OCI-LY7 (cell line): ENCODE measurements at places on chromosomes 1 and 21.

DNA sequence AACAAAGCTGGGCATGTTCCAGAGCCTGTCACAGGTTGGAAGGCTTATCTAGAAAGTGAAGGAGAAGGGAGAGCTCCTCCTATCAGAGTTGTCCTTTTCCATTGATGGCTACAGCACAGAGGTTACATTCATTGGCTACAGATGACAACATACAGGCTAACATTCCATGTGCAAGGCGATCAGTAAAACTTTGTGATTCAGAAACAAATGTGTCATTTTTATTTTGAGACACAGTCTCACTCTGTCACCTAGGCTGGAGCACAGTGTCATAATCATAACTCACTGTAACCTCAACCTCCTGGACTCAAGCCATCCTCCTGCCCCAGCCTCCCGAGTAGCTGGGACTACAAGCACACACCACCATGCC, 32.6 kb downstream of the TRIM67 start:
- DNase-seq, result no peak

DNA sequence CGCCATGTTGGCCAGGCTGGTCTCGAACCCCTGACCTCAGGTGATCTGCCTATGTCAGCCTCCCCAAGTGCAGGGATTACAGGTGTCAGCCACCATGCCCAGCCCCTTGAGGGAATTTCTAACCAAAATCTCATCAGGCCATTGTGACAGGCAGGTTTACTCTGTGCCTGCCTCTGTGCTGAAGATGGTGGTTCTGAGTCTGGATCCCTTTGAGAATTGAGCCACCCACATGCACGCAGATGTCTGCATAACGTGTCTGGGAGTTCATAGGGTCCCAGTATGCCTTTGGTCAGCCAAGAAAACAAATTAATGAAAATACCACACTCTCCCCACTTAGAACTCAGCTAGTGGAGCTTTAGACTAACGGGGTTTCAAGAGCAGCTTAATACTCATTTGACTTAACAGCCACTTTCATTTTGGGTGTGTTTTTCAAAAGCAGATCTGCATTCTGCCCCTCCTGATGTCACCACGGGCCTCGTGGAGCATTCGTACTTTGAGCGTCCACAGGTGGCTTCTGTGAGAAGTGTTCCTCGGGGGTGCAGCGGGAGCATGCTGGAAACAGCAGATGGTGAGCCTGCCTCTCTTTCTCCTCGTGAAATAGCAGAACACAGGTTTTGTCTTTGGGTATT, 45.3 kb downstream of the DIP2A start:
- DNase-seq, result no peak

DNA sequence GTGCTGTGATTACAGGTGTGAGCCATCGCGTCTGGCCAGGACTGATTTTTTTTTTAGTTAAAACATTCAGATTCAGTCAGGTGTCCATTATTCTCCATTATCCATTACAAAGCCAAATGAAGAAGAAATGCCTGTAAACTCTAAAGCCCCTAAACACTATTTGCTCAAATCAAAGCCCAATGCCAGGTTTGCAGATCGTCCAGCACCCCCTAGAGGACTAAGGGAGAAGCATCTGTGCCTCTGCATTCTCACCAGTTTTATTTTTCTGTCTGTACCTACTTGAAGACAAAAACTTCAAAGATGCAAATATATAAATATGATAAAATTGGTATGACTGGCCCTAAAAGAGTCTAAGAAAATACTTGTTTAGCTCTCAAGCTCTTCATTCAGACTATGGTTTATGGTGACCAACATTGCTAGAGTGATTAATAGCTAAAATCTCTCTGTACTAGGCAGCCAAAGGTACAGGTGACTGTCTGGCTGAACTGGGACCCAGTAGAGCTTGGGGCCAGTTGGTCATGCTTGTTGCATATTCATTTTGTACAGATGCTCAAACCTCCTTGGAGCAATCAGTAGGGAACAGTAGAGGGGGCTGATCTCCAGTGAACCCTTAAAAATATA, 138.4 kb downstream of the SYT2 start:
- peak; percentile 59 for DNase-seq

- DNase-seq, result no peak
Observed at GRCh38 chr1:214568328-214568727, 16.9 kb upstream of the PTPN14 start.

- no peak for DNase-seq
Observed at GRCh38 chr1:193192586-193192985, 6.2 kb upstream of the B3GALT2 start.

DNA sequence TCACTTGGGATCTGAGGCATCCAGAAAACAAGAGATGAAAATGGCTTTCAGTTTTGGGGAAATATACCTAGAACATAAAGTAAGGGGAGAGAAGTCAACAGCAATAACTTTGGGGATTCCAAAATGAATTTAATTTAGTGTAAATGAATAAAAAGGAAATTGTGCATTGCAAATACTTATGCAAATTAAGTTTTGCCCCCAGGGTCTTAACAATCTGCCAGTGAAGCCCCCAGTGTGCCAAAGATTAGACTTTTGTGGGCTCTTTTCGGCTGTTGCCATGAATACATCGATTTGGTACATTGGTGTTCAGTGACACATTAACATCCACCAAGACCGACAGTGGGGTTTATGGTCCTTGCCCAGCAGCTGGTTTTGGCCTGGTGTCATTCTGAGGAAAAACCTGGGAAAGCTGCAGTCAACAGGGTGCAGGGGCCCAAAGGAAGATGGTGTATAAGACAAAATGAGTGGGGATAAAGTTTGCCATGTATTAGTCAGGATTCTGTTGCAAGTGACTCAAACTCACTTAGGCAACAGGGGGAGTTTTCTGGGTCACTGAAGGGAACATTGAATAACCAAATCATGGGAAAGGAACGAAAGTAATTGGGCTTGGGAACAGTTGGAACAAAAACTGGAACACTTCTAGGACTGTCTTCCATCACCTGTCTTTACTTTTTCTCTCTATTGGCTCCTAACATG, 30.2 kb upstream of the IGSF3 start:
- DNase-seq, result no peak

- DNase-seq, result no peak
Observed at GRCh38 chr1:228292609-228292911, 84.7 kb downstream of the OBSCN start.

DNA sequence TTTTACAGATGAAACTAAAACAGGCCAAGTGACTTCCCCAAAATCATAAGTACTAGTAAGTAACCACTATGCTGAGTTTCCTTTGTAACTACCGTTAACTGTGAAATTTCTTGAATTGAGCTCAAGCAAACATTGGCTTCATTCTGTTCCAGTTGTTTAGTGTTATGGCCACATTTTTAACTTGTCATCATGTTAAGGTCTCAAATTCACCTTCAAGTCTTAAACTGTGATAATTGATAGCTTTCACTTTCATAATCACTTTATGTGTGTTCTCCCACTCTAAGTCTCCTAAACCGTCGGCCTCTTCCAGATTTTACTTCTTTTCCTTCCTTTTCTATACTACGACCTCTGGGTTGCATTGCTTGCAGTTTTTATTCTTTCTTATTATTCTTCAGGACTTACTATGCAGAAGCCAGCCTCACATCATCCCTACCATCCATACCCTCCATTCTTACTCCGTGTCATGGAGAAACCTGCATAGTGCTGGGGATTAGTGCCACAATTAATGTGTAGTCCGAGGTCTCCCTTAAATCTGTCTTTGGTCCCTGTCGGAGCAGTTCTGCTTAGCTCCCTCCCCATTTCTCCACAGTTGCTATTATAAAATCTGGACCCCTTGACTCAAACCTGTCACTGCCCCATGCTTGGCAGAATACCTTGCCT, 5.8 kb downstream of the KIF1B start:
- no peak for DNase-seq

GRCh38 chr1:101233495-101233894, 3.3 kb upstream of the S1PR1 start:
- DNase-seq, result no peak

- no peak for DNase-seq
Observed at GRCh38 chr1:109991400-109991925, 6.9 kb downstream of the AHCYL1 start.

GRCh38 chr1:79848316-79848715, 841.8 kb upstream of the ADGRL4 start:
- DNase-seq, result no peak

DNA sequence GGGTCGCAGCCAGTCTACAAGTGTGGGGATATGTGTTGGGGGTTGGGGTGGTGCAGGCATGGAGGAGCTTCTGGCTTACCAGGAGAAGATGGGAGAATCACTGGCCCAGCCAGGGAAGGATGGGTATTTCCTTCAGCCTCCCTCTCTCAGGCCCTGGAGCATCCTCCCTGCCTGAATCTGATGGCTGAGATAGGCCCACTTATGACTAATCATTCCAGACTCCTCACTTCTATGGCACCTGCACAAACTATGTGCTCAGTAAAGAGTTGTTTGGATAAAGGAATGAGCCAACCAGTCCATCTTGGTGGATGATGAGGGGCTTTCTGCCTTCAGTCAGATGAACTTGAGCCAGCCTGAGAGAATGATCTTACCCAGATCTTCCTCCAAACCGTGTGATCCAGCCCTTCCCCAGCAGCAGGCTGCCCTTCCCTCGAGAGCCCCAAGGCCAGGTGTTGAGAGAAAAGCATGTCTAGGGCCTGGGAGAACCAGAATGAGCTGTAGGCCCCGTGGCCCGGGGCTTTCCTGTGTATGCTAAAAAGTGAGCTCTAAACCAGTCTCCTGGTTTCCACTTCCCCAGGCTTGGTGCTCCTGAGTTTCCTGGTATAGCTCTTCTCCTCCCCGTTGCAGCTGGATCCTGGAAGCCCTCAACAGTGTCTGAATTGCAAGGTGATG, 1.3 kb downstream of the GPA33 start:
- DNase-seq, result no peak

DNA sequence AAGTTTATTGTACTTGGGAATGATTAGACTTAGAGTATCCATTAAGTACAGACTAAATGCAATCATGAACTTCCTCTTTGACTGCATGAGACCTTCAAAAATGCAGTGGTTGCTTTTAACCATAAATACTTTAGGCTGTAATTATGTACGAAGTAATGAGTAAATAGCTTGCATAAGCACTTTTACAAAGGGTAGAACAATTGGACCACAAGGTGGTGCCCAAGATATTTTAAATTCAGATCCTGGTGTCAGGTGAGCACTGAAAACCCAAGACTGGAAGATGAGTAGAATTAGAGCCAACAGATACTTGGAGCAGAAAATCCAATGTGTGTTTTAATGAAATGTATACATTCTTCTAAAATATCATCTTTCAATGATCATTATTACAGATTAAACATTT, 43.4 kb upstream of the RHOU start:
- DNase-seq, result peak; percentile 38

- no peak for DNase-seq
Observed at GRCh38 chr1:13983393-13983792, 283.4 kb downstream of the PRDM2 start.

GRCh38 chr1:2358072-2358471, 33.3 kb downstream of the MORN1 start:
- DNase-seq, result no peak

DNA sequence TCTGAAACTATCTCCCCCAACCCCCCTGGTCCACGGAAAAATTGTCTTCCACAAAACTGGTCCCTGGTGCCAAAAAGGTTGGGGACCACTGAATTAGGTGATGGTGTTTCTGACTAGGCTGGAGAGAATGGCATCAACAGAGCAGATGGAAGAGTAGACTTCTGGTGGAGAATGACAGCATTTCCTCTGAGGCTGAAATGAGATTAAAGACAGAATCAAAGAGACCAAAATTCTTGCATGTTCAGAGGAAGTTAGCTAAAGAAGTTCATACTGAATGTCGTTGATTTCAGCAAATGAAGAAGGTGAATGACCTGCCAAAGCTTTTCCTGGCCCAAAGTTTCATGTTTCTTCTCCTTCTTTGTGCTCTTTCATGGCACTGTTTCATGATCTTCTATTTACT, 188.2 kb upstream of the RUNX1 start:
- DNase-seq, result no peak

GRCh38 chr1:67713057-67713846, 28.3 kb downstream of the GADD45A start:
- DNase-seq, result peak; percentile 63

GRCh38 chr21:44949779-44950198, 10.0 kb downstream of the SLX9 start:
- peak; percentile 63 for DNase-seq

- DNase-seq, result no peak
Observed at GRCh38 chr1:71047635-71048607, at the start of gene PTGER3. Gene PTGER3, minus strand, starts transcription at chr1:71047816. Its CDS starts 239 bp downstream, at chr1:71047577.

GRCh38 chr1:187762118-187762517, 933.4 kb downstream of the PLA2G4A start:
- DNase-seq, result no peak

DNA sequence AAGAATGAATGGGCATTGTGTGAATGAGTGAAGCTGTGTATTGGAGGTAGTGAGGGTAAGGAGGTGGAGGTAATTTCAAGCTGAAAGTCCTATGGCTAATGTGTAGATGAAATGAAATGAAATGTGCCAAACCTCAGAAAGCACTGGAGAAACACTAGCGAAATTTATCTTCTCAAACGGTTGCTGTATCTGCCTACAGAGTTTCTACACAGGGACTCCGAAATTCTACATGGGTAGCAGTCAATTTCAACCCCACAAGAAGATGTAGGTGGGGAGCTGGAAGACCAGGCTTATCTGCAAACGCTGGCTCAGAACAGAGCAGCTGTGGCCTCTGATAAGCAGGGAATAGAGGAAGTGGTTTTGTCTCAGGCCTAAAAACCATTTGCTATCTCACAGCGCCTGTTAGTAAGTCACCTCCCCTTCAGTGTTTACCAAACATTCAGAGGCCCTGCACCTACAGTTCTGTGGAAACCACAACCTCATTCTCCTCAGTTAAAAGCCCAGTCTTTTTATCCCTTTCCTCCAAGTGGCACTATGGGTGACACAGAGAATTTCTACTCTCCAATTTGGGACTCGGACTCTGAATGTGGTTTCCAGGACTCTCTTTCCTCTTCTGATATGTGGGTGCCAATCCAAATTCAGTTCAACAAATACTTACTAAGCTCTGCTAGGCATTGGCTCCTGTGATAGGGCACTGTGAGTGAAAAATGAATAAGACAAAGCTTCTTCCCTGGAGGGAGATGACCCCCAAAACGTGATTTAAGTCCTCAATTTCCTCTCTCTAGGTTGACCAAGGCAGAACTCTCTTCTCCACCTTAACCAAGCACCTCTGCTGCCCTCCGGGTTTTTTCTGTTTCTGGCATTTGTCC, 17.2 kb upstream of the SLAMF6 start:
- DNase-seq, result peak; percentile 85

GRCh38 chr1:67863637-67864036, 30.4 kb upstream of the GNG12 start:
- DNase-seq, result no peak

DNA sequence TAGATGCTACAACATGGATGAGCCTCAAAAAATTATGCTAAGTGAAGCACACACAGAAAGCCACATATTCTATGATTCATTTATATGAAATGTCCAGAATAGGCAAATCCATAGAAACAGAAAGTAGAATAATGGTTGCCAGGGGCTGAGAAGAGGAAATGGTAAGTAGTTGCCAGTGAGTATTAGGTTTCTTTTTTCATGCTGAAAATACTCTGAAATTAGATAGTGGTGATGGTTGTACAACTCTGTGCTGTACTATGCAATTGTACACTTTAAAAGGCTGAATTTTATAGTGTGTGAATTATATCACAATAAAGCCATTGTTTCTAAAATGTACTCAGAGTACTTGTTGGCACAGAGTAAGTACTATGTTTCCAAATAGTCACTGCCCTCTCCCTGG, 15.5 kb upstream of the GFI1 start:
- no peak for DNase-seq

- DNase-seq, result no peak
Observed at GRCh38 chr1:99369154-99369553, 104.9 kb downstream of the PLPPR4 start.
